ENCODE measurements at places on chromosomes 2 and 18.

DNA sequence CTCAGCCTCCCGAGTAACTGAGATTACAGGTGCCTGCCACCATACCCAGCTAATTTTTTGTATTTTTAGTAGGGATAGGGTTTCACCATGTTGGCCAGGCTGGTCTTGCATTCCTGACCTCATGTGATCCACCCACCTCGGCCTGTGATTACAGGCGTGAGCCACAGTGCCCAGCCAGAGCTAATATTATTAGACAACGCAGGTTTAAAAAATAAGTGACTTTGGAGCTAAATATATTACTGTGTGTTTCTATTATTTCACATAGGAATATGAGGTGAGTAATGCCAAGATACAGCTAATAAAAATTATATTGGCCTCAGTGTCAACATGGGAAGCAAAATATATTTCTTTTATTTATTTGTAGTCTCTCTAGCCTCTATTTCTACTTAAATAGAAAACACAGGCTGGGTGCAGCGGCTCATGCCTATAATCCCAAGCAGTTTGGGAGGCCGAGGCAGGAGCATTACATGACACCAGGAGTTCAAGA lies 120.2 kb downstream of the C2orf74 start:
- DNase-seq, result no peak

- DNase-seq, result no peak
These were observed 73.7 kb downstream of the POLE4 start for GRCh38 chr2:75031906-75032803.

DNA sequence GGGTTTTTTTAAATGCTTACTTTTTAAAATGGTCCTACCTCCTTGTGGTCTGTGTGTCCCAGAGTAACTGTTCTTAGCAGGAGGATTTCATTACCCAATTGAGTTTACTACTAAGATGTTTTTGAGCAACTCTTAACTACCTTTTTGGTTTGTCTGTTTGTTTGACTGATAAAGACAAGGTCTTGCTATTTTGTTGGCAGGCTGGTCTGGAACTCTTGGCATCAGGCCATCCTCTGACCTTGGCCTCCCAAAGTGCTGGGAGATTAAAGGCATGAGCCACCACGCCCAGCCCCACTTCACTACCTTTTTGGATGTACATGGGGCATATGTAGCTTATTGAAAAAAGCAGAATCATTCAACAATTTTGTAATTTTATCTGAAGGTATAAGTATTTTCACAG lies 14.9 kb downstream of the MRPS9 start:
- no peak for DNase-seq

DNA sequence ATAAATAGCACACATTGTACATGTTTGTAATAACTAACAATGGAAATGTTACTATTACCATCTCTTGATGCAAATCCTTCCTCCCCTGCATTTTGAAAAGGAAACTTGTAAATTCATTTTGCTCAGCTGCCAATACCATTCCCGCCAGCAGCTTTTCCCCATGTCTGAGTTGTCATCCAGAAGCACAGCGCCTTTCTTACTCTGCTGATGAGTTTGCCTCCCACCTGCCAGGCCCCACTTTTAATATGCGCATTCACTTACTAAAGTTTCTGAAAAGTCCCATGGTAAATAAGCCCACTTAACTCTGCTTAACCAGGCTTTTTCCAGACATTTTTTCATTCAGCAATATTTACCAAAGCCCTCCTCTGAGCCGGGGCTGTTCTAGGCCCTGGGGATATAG lies 3.9 kb downstream of the CHST10 start:
- no peak for DNase-seq

DNA sequence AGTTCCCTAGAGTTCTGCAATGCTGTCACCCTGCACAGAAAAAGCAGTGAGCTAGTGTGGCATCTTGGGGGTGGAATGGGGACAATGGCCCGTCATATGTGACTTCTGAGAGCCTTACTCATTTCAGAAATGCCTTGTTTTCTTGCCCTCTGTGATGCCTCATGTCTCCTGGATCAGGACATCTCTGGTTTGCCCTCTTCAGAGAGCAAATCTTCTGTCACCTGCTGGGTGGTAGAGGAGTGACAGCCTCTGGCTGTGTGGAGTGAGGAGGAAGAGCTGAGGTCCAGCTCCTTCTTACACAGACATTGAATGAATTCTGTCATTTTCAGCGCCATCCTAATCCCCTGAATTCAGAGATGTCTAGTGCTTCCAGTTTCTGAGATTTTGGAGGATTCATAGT lies 55.6 kb upstream of the PHLPP1 start:
- DNase-seq, result no peak

DNA sequence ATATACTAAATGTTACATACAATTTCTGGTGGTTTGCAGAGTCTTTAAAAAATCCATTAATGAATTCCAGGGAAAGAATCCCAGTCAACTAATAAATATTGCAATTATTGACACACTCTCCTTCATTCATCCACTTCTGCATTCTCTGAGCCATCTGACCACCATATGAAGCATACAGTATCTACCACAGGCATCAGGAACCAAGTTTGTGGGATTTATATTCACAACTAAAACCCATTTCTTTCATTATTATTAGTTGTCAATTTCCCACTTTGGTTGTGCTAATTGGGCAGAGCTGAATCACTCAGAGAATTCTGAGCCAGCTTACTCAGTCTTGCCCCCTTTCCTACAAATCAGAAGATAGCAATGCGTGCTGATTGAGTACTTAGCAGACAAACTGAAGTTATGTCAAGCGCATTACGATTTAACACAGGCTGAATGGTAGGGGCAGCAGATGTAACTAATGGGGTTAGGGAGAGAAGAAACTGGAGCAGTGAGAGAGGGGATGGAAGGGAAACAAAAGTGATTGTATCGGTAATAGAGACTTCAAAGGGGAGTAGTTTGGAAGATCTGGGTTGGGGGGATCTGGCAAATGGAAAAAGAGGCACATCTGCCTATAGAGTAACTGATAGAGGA lies 52.3 kb downstream of the ZEB2 start:
- DNase-seq, result no peak

DNA sequence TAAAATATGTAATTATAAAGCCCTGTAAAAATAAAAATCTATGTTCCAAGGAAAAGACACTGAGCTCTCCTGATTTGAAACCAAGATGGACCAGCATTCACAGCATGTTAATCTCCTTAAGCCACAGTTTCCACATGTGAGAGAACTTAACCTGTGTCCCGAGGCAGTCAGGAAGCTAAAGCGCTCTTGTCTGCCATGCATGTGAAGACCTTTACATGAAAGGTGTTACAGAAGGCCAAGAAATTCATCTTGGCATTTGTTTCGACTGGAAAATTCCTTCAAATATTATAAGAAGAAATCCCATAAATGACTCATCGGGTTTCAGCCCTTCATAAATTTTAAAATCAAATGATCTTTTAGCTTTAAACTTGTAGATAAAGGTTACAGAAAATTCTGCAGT lies 328.6 kb downstream of the CDH2 start:
- DNase-seq, result no peak

Measured in Right ventricle myocardium inferior (tissue), 1 donor.